ENCODE measurements at places on chromosomes 16 and 17.

DNA sequence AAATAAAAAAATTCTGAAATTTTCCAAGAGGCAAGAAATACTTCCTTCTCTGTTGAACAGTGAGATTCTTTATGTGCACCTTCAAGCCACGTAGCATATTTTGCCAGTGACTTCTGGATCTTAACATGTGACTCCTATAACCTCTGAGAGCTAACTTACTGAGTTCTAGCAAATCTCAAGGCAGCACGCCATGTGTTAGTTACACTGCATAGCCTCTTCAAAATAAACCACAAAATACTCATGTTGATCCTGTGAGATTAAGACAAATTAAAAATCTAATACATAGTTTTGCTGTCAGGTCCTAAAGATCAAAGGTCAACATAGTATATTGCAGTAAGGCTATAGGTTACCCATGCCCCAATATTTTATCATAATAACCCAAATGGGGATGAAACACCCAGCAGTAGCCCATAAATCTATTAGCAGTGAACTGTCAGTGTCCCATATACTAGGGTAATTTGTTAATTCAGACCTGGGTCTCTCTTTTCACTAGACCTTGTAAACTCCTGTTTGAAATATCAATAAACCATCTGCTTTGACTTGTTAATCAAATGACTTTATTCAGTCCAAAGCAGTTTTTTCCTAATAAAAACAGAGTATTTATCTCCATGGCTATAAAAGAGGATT lies 343.1 kb downstream of the ZFHX3 start:
- no peak for DNase-seq

- no peak for DNase-seq
Measured at GRCh38 chr16:26396511-26397235, 670.1 kb upstream of the C16orf82 start.

DNA sequence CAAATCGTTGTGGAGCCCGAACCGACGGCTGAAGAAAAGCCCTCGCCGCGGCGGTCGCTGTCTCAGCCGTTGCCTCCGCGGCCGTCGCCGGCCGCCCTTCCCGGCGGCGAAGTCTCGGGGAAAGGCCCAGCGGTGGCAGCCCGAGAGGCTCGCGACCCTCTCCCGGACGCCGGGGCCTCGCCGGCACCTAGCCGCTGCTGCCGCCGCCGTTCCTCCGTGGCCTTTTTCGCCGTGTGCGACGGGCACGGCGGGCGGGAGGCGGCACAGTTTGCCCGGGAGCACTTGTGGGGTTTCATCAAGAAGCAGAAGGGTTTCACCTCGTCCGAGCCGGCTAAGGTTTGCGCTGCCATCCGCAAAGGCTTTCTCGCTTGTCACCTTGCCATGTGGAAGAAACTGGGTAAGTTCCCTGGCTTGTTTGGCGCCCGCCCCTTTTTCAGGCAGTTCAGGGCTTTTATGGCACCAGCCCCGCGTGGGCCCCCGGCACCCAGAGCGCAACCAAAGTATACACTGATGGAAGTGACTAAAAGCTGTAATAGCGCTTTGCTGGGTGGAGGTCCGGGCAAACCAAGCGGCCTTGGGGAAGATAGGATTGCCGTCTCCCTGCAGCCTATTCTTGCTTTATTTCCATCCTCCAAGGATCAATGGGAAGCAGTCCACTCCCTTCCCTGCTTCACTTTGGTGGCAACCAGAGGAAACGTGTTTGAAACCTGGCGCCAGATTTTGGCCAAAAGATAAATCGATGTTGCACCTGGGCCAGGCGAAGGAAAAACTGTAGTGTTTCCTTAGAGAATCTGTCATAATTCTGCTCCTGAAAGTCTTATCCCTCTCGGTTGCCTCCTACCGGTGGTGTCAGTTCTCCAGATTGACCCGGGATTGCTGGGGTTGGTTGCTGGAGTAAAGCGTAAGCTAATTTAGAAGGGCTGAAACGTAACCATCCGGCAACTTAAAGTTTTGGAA lies 775 bp downstream of the PPM1D start:
- peak; percentile 68 for DNase-seq

- no peak for DNase-seq
Measured at GRCh38 chr17:68439656-68440290, 17.5 kb downstream of the WIPI1 start.

DNA sequence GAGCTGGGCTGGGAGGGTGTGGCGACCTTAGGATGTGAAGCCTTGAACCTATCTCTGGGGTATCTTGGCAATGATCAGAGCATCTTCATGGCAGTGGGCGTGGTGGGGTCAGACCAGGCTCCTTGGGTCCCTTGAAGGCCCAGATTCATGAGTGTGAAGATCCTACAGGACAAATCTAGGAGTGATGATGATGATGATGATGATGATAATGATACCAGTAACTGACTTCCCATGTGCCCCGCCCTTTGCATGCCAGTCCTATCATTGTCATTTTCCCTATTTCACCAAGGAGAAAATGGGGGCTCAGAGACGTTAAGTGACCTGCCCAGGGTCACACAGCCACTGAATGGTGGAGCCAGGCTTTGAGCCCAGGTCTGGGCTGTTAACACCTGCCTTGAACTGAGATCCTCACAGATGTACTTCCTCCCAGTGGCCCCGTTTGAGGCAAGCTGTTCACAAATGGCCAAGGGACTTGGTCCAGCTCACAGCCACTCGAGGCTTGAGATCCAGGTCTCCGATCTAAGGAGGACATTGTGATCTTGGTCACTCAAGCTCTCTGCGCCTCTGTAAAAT lies 13.4 kb downstream of the SLC12A3 start:
- no peak for DNase-seq

GRCh38 chr17:20263595-20263994 lies 203.7 kb downstream of the LGALS9B start:
- no peak for DNase-seq

DNA sequence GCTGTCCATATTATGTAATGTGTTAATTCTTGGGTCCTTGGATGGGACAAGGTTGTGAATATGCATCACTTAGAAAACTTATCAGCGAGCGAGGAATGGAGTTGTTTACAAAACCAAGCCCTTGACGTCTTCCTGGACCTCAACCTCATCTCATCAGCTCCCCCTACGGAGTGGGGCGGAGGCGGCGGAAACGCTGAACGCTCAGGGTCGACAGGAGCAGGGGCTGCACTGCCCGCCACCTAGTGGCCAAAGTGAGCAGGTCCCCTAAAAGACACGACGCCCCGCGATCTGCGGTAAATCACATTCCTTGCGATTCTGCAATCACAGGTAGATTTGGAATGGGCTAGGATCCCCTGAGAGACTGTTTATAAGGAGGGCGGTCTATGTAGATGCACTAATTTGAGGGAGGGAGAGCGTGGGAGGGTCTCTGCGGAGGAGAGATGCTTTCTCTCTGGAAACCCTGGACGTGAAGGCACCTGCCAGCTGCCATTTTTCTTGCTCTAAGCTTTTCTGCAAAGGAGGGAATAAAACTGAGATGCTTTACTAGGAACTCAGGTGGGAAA lies 5.4 kb upstream of the ICAM2 start:
- DNase-seq = peak; percentile 75

DNA sequence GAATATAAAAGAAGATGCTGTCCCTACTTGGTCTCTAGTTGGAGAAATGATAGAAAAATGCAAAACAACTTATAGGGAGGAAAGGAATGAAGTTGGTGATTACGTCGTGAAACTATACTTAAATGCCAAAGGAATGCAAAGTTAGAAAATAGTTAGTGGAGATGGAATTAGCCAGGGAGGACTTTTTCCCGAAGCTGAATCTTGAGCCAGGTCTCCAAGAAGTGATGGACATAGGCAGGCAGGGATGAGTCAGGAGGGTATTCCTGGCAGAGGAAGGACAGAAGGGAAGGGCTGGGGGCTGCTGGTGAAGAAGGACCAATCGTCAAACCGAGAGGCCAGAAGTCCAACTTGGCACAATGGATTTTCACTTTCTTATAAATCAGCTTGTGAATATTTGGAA lies 1.8 kb downstream of the SNTB2 start:
- no peak for DNase-seq

DNA sequence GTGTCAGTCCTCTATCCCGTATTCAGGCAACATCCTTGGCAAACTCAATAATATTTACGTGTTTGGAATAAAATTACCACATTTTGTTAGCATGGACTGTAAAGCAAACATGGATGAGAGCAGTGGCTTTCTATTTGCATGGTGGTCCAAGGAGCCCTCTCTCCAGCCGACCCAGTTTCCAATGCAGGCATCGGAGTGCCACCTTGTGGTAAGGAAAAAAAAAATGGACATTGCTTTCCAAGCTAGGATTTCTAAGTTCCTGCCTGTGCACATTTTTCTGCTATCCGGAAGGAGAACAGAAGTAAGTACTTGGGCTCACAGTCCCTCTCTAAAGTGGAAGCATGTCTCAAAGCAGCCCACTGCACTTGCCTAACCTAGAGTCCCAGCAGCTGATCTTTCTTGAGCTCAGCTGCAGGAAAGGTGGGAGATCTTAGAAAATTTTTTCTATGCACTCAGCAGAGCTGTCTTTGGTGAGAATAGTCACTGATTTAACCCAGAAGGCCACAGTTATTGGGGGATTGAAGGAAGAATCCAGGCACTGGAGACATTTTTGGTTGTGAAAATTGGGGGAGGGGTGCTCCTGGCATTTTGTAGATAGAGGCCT lies 46.0 kb upstream of the ERCC4 start:
- DNase-seq = no peak

DNA sequence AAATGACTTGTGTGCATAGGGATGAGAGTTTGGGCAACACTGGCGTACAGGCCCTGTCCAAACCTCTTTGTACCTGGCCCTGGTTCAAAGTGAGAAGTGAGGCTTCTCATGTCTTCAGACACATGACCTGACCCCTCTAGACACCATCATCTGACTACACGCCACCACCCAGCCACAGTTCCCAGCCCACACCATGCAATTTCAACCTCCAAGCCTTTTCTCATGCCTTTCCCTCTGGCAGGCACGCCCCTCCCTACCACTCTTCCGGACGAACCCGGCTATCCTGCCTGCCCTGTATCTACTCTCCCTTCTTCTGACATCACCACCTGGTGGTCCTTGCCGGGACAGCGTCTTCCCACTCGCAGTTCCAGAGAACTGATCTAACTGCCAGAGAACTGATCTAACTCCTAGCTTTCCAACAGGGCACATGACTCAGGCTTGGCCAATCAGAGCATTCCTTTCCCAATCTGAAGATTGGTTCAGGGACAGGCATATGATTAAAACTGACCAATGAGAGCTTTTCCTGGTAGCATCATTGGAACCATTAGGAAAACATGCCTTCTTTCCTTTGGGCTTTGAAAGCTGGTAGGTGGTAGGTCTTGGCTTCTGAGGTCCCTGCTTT lies 27.1 kb upstream of the IL21R start:
- peak; percentile 76 for DNase-seq

Measured in GM20000 (cell line).